ENCODE measurements at places on chromosomes 7 and 10.

- no peak for DNase-seq
These were observed 44.1 kb downstream of the CUL2 start for GRCh38 chr10:35046074-35046473.

- no peak for DNase-seq
These were observed 576.6 kb upstream of the C7orf33 start for GRCh38 chr7:148014001-148014400.

DNA sequence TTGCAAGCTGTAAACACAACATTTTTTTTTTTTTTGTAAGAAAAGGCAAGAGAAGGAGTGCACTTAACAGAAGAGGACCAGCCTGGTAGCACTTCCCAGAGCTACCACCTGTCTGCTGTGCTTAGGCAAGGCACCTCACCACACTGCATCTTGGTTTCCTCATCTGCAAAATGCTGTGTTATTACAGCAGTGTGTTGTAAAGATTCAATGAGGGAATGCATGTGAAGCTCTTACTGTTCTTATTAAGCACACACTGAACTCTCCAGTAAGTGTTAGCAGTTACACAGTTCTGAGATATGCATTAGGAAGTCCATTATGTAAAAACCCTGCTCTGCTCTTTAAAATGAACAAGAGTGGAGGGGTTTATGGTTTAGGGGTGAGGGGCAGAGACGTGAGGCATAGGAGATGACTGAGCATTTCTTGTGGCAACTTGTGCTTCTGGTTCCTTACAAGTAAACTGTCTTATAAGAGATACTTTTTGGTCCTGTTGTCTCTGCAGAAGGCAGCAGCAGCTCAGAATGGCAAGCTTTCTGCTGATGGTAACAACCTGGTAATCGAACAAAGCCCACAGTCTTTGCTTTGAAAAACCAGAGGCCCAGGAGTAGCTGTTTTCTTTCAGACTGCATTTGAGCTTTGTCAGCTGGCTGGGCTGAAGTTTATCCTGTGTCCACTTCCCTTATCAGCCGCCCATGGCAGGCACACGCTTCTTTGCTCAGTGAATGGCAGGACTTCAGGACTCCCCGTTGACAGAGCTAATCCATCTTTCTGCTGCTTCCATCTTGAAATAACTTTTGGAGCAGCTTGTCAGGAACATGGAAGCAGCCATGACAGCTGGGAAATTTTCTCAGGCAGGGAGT, 98.8 kb upstream of the BMPER start:
- DNase-seq = no peak

- peak; percentile 75 for DNase-seq
These were observed 1.9 kb upstream of the AEBP1 start for GRCh38 chr7:44101966-44102845.

GRCh38 chr7:137681657-137682562, 164.9 kb downstream of the DGKI start:
- no peak for DNase-seq

DNA sequence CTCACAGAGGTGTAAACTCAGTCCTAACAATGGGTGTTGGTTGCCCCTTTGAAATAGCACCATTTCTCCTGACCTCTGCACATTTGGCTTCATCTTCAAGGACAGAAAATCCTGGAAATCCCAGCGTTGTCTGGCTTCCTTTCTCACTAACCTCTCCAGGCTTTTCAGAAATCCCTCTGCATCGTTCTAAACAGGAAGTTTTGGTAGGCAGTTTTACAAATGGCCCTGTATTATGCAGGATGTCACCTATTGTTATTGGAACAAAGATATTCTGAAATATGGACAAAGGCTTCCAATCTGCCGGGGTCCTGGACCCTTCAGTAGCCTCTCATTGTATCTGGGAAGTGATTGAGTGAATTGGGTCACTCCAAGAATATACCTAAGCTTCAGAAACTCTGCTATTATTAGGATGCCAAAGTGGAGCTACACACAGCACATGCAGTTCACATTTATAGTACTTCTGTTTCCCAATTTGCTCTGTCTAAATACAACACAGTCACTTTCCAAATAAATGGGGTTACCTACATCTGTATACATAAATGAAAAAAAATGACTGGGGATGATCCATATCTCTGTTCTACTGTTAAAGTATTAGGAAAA, 134.8 kb upstream of the KLF6 start:
- DNase-seq = no peak

GRCh38 chr7:99325001-99325493, 651 bp upstream of the ARPC1A start:
- no peak for DNase-seq

- DNase-seq = no peak
These were observed 27.4 kb upstream of the CCDC7 start for GRCh38 chr10:32418572-32418971.

- no peak for DNase-seq
These were observed 314.1 kb downstream of the SNX13 start for GRCh38 chr7:17626235-17626634.

- no peak for DNase-seq
These were observed 209.2 kb downstream of the C7orf25 start for GRCh38 chr7:42702647-42703046.

- no peak for DNase-seq
These were observed 75.0 kb upstream of the PAX2 start for GRCh38 chr10:100670368-100670767.

DNA sequence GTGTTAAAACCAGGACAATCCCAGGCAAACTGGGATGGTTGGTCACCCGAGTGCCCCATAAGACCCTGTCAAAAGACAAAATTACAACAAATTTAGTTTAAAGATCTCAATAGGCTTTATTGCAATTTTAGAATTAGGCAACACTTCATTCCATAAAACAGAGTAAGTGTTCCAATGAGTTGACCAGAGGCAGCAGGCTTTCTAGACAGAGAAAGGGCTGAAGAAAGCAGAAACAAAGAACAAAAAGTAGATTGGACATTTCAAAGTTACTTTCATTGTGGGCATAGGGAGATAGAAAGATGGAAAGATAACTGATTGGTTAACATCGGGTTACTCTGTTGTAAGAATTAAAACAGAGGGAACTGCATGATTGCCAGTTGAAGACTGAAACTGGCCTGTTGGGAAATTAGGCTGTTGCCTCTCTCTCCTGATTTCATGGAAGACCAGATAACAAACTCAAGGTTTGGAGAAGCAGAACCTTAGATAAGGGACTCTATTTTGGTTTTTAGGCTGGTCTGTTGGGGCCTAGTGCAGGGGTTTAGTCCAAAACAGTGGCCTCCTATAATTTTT, 36.3 kb downstream of the ENTPD1 start:
- DNase-seq = no peak

GRCh38 chr10:125153703-125154490, 6.5 kb downstream of the CTBP2 start:
- DNase-seq = no peak
